ENCODE measurements at places on chromosomes 16 and 17. TPM values are rescaled to one million over a fixed set of nuclear protein-coding genes. Genes with fewer than 3 reads are reported as not detected.
A peak's percentile ranks its signal among the peaks of the same experiment; 100 is the strongest.

DNA sequence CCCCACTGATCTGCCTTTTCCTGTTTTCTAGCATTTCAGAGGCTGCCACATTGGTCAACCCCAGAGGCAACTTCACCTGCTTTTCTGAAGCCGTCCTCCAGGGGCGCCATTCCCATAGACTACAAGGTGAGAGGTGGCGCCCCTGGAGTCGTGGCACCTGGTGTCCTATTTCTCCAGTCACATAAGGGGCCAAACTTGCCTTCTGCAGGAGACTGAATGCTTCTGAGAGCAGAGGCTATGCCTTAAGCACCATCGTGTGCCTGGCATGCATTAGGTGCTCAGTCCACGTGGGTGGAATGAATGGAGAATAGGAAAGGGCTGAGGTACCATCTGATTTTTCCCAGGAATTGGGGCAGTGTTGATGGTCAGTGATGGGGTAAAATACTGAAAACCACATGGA lies 164.8 kb downstream of the HAPSTR1 start:
- DNase-seq: no peak

The WBP2 gene
- polyA plus RNA-seq: 51.9 TPM

The SPATA22 gene
- 0.46 TPM for polyA plus RNA-seq

DNA sequence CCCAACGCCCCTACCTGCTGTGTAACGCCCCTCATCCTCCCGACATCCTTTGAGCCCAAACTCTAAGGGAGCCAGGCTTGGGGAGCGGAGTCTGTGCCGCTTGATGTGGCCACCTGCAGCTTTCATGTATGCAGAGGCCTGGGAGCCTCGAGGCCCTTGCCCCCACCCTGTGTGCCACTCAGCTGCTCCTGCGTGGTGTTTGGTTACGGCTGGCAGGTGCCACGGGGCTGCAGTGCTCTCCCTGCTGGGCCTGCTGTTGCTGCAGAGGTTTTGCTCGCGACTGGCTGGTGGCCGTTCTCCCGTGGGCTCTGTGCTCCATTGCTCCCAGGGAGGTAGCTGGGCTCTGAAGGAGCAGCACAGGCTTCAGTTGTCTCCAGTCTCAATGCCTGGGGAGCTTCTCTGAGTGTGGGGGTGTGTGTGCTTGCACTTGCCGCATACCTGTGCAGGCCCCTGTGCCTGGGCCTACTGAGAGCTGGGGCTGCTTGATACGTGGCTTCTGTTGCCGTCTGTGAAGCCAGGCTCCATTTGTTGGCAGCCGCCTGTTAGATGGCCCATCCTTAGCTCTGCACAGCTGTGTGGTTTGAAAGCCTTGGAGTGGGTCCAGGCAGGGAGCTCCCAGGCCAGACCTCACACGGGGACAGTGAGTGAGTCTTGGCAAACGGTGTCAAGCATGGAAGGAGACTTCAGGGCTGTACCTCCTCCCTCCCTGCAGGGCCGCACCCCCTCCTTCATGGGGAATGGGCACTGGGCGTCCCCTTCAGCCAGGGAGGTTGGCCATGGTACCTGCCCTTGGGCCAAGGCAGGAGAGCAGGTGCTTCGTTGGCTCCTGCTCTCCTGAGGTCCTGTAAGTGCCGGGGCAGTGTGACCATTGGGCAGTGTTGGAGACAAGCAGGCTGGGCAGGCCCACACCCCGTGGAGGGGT lies 47.2 kb downstream of the PDPK1 start:
- DNase-seq: no peak

The NOG gene
- 5.1 TPM for polyA plus RNA-seq

- DNase-seq: no peak
Observed at GRCh38 chr16:80554033-80554432, 13.2 kb downstream of the DYNLRB2 start.

DNA sequence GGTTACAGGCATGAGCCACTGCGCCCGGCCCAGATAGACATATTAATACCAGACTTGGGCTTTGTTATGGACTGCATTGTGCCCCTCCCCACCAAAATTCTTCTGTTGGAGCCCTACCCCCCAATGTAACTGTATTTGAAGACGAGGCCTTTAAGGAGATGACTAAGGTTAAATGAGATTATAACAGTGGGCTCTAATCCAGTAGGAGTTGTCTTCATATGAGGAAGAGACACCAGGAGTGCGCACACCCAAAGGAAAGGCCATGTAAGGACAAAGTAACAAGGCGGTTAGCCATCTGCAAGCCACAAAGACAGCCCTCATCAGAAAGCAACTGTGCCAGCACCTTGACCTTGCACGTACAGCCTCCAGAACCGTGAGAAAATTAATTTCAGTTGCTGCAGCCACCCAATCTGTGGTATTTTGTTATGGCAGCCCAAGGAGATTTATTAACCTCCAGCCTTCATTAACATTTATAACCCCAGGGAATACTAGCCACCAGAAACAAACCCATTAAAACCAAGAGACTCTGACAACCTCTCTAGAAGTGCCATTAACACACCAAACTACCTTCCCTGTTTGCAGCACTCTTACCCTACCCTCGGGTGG lies 107.6 kb downstream of the TTC19 start:
- DNase-seq: no peak

DNA sequence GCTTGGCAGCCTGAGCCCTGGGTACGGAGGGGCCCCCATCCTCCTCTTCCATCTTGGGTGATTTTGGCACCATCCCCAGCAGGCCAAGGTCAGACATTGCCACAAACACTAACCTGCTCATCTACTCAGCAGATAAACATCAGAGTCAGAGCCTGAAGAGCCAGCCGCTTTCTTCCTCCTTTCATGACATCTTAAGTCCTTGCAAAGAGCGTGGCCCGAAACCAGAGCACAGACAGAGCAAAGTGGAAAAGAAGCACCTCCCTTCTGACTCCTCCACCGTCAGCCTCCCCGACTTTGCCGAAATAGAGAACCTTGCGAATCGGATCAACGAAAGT lies 60.4 kb upstream of the RPH3AL start:
- no peak for DNase-seq

The CMTM1 gene
- polyA plus RNA-seq: 7.3 TPM

- DNase-seq: no peak
Observed at GRCh38 chr17:81037026-81037797, 2.3 kb downstream of the BAIAP2 start.

The RNU2-1 gene
- not detected for polyA plus RNA-seq

DNA sequence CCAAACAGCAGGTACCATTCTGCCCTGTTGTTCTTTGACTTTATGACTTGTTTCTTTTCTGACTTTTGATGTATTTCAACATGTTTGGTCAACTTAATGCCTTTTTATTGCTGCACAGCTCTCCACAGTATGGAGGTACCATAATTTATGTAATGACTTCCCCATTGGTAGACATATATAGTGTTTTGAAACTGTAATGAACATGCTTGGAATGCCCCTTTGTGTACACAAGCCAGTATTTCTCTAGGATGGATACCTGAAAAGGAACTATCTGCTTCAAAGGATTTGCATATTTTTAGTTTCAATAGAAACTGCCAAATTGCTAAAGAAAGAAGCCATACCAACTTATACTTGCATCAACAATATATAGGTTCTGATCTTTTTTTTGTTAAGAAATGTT lies 66.1 kb downstream of the NOG start:
- no peak for DNase-seq

The MC1R gene
- 2.2 TPM for polyA plus RNA-seq

The BHLHA9 gene
- not detected for polyA plus RNA-seq

GRCh38 chr17:39996800-39997199 lies 16.2 kb downstream of the PSMD3 start:
- no peak for DNase-seq

- DNase-seq: no peak
Observed at GRCh38 chr17:2083613-2084035, 28.7 kb downstream of the HIC1 start.

The KREMEN2 gene
- polyA plus RNA-seq: 4.0 TPM

The ARHGAP23 gene
- 25.1 TPM for polyA plus RNA-seq

The MBTD1 gene
- 22.3 TPM for polyA plus RNA-seq

The CCL1 gene
- not detected for polyA plus RNA-seq

- DNase-seq: no peak
Observed at GRCh38 chr16:70706948-70707465, 21.2 kb upstream of the MTSS2 start.

GRCh38 chr17:1078831-1079561 lies 82.1 kb downstream of the TIMM22 start:
- no peak for DNase-seq

- DNase-seq: no peak
Observed at GRCh38 chr16:88569614-88569984, 604 bp upstream of the ZC3H18 start.

- no peak for DNase-seq
Observed at GRCh38 chr16:89633064-89633631, 19.7 kb downstream of the DPEP1 start.

GRCh38 chr17:44589316-44590071 lies 32.2 kb downstream of the FZD2 start:
- no peak for DNase-seq

The NAGS gene
- polyA plus RNA-seq: 0.48 TPM

GRCh38 chr16:47492428-47493377 lies 31.6 kb downstream of the PHKB start:
- peak; percentile 22 for DNase-seq

The GSG1L2 gene
- not detected for polyA plus RNA-seq

GRCh38 chr17:81299846-81300585 lies 4.9 kb upstream of the SLC38A10 start:
- no peak for DNase-seq

The ABCC12 gene
- polyA plus RNA-seq: 0.33 TPM

- DNase-seq: no peak
Observed at GRCh38 chr17:67041941-67042899, 2.1 kb upstream of the CACNG1 start.

The SPIRE2 gene
- polyA plus RNA-seq: 2.5 TPM

DNA sequence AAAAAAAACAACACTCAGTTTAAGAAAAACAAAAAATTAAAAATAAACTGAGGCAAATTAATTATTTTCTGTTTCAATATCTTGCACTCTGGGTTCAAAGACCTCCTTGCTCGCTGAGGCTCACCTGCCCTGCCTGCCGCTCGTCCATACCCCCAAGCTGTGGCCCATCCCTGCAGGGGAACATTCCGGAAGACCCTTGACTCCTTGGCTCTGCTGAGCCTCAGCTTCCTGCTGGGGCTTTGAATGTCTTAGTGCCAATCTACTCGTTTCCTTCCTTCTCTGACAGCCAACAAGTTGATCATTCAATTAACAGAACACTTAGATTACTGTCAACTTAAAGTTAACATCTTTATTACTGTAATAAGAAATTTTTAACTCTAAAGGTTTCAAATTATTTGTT lies 24.3 kb downstream of the G6PC1 start:
- DNase-seq: no peak

The PRSS22 gene
- not detected for polyA plus RNA-seq

- DNase-seq: no peak
Observed at GRCh38 chr16:27994686-27995085, 68.8 kb downstream of the GSG1L start.

DNA sequence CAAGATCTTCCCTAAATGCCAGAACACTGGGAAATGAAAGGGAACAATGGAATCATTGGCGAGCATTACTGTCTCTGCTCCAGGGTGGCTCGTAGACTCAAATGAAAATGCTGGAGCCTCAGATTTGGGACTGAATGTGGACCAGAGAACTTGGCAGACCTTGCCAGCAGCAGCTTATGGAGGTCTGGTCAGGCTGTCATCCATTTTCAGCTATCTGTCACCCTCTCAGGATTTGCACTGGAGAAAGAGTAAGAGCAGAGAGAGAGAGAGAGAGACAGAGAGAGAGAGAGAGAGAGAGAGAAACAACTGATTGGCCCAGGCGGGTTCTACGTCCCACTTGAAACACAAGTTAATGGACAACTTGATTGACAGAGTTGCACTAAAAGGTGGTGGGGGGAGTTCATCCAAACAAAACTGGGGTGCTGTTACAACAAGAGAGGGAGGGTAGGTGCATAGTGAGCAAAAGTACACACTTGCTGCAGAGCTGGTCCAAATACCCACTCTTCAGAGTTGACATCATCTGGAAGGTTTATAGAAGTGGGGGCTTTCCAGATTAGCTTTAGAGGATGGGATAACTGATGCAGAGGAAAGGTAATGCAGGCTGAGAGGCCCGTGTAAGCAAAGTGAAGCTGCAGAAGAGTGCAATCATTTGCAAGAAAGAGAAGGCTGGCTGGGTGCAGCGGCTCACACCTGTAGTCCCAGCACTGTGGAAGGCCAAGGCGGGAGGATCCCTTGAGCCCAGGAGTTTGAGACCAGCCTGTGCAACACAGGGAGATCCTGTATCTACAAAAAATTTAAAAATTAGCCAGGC lies 16.5 kb upstream of the NSMCE1 start:
- no peak for DNase-seq

The GPR142 gene
- polyA plus RNA-seq: 0.20 TPM

DNA sequence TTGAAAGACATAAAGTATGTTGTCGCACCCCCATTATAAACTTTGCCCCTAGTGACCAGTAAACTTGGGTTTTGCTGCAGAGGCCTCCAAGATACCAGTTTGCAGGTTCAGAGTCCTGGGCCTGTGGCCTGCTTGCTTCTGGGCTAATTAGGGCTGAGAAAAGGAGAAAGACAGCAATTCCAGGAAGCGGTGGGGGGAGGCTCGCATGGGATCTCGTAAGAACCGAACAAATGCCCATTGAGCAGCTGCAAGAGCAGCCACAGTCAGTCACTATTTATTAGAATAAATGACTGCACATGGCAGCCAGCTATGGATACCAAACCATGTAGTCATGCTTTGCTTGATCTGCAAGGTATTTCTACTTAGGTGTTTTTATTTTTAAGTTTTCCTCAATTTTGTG lies 4.9 kb downstream of the SHISA9 start:
- no peak for DNase-seq

GRCh38 chr16:79143026-79143425 lies 457.5 kb downstream of the MAF start:
- DNase-seq: no peak

The AXIN2 gene
- polyA plus RNA-seq: 18.0 TPM

GRCh38 chr16:68400924-68401460 lies 47.3 kb downstream of the SMPD3 start:
- no peak for DNase-seq

The CDRT15 gene
- polyA plus RNA-seq: 1.4 TPM

GRCh38 chr17:27413315-27413714 lies 42.9 kb upstream of the KSR1 start:
- no peak for DNase-seq

DNA sequence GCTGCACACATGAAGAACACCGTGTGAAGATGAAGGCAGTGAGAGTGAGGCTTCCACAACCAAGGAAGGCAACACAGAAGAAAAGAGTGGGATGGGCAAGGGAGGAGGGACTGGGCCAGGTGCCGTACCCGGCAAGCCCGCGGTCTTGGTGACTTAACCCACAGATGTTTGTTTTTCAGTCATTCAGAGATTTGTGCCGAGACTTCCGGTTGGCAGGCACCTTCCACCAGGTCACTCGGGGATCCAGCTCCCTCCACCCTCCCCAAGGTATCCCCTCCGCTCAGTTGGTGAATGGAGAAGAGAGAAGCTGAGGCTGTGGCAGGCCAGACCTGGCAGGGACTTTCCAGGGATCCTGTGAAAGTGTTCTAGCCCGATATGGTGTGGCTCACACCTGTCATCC lies 4.9 kb upstream of the KREMEN2 start:
- DNase-seq: no peak

DNA sequence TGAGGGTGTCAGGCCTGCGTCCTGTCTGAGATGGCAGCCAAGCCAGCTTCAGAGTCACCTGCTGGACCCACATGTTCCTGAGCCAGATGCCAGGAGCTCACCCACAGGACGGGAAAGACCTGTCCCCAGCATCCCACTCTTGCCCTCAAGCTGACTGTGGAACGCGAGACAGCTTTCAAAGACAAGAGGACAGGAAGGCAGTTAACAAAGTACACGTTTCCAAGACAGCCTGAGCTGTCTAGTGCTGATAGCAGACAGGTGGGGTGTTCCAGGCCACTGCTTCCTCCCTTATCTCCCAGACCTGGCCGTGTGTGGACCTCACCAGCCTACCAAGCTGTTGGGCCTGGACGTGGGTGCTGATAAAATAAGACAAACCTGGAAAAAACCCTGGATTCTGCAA lies 13.2 kb downstream of the CMTM3 start:
- DNase-seq: no peak

Measured in forelimb muscle (tissue), 1 donor.